ENCODE measurements at places on chromosomes 16 and 17. TPM values are rescaled to one million over a fixed set of nuclear protein-coding genes. Genes with fewer than 3 reads are reported as not detected.

The HSD17B2 gene
- total RNA-seq = 2.6 TPM

The B3GNT9 gene
- 25.6 TPM for total RNA-seq

The CACNG5 gene
- not detected for total RNA-seq

The HOXB8 gene
- total RNA-seq = 0.24 TPM

The OR4D1 gene
- total RNA-seq = not detected

The SMURF2 gene
- 54.5 TPM for total RNA-seq

The OR1A1 gene
- not detected for total RNA-seq

Data from RPMI7951 (cell line).